Mucosa of gallbladder (tissue), 1 donor: ENCODE measurements at places on chromosomes 11 and 22. TPM values are rescaled to one million over a fixed set of nuclear protein-coding genes. Genes with fewer than 3 reads are reported as not detected.

DNA sequence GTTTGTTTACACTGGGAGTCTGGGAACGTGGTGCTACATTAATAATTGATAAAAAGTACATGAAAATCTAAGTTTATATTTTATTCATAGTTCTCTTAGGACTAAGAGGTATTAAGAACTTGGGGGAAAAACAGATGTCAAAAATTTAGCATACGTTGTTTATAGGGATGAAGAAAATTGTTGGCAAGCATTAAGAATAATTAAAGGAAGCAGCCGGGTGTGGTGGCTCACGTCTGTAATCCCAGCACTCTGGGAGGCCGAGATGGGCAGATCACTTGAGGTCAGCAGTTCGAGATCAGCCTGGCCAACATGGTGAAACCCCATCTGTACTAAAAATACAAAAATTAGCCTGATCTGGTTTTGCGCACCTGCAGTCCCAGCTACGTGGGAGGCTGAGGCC, 60.7 kb upstream of the ADORA2A start:
- no peak for DNase-seq

- DNase-seq: no peak
Observed at GRCh38 chr11:95911369-95911759, 12.5 kb downstream of the MTMR2 start.

- DNase-seq: peak; percentile 80
Observed at GRCh38 chr11:2940147-2940920, 11.1 kb upstream of the PHLDA2 start.

Gene SYT12
- 0.58 TPM for total RNA-seq

GRCh38 chr11:75801362-75802020, 13.5 kb upstream of the UVRAG start:
- DNase-seq: peak; percentile 28

GRCh38 chr22:46360891-46361290, 25.4 kb downstream of the TRMU start:
- DNase-seq: no peak

DNA sequence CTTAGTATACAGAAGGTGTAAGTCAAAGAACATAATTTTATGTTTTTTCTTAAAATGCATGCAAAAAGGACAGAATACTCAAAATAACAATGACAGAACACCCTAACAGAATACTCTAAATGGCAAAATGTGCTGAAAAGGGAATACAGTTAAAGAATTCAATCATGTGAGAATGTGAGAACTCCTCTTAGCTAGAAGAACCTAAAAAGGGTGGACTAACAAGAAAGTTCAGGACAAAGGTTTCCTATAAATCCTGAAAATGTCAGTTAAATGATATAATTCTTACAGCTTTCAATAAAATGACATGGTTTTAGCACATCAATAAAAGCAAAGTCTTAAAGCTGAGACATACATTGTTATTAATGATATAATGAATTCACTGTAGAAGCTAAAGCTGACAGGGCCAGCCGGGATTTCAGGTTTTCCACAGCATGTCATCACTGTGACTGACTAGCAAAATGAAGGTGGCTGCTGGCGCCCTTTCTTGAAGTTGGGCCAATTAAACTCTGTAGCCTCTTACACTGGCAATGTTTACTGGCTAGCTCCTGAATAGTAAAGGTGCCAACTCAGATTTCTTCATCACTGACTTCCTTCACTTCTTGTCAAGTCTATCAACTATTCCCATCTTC, 244.4 kb downstream of the TTC28 start:
- DNase-seq: peak; percentile 72

DNA sequence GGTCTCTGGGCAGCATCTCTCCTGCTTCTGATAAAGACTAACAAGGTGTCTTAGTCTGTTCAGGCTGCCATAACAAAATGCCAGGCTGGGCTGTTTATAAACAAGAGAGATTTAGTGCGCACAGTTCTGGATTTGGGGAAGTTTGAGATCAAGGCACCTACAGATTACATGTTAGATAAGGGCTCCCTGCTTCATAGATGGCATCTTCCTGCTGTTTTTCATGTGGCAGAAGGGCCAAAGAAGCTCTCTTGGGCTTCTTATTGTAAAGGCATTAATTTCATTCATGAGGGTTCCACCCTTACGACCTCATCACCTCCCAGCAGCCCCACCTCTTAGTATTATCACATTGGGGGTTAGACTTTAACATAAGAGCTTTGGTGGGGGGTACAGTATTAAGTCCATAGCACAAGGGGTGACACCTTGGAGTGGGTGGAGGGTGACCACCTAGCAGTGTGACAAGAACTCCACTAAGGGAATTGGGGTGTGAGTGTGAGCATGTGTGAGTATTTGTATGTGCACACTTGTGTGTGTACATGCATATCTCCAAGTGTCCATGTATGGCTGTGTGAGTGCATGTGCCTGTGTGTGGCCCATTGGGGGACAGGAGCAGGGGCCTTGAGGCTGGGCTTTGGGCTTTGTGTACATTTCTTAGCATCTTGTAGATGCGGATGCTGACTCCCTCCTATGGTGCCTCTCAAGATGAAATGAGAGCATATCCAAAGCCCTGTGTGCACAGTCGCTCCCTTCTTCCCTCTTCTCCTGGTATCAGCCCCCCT, 42.7 kb downstream of the BCR start:
- no peak for DNase-seq

DNA sequence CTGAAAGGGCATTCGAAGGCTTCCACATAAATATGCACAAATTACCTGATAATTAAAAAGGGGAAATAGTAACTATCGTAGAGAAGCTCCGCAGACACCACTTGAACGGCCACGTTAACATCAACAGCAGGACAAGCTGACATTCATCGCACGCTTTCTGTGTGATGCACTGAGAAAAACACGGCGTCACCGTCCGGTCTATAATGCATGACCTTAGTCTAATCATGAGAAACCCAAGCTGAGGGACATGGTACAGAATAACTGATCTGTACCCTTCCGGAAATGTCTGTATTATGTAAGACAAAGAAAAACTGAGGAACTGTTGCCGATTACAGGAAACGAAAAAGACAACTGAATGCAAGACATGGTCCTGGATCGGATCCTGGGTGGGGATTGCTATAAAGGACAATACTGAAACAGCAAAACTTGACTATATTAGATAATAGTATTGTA, 678 bp upstream of the RANGAP1 start:
- DNase-seq: no peak

Gene AMBRA1
- total RNA-seq: 42.1 TPM

DNA sequence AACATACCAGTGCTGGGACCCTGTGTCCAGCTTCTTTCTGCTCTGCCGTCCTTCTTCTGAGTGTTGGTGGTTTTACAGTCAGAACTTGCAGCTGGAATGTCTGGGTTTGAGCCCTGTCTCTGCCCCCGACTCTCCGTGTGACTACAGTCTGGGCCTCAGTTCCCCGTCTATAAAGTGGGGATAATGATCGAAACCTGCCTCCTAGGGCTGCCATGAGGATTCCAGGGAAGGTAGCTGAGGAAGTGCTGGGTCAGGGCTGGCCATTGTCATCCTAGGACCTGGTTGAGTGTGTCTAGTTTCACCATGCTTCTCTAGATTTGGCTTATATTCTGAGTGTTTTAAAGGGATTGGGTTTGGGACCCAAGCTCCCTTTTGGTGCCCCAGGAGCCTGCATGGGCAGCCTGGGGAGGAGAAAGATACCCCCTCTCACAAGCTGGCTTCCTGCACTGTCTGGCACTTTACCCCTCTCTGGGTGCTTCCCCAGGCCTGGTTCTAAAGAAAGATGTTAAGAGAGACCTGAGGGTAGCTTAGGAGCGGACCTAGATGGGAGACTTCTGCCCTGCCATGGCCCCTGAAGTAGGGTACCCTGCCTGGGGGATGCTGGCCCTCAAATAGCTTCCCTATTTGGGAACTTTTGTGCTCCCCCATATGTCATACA, 49.9 kb downstream of the TSPAN18 start:
- no peak for DNase-seq

GRCh38 chr11:46729110-46730027, 10.4 kb downstream of the F2 start:
- DNase-seq: no peak

DNA sequence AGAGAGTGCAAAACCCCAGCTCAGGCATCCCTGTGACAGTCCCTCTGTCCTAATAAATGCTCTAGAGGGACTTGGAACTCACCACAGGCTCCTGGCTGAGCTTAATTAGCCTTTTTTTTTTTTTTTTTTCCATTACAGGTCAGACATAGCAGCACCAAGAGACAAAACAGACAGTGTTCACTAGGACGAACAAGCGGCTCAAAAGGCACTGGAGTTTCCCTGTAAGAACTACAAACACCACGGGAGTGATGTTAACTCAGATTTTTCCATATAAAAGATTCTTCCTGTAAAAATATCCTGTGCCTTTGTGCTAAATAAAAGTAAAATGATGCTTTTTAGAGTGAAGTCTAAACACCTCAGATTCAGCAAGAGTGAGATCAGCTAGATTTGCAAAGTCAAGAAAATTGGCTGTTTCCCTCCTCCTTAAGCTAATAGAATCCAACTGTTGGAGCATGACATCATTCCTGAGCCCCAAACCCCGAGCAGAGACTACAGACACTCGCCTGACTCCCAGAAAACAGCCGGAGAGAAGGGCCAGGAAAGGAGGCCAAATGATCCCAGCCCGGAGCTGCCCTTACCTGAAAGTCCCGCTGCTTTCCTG, 101.0 kb upstream of the AKIP1 start:
- no peak for DNase-seq

Gene MAJIN
- total RNA-seq: not detected

Gene ASCL2
- 1.1 TPM for total RNA-seq

GRCh38 chr11:102589047-102589459, 36.1 kb downstream of the MMP20 start:
- DNase-seq: no peak
